ENCODE measurements at places on chromosomes 16 and 17.
A peak's percentile ranks its signal among the peaks of the same experiment; 100 is the strongest.

DNA sequence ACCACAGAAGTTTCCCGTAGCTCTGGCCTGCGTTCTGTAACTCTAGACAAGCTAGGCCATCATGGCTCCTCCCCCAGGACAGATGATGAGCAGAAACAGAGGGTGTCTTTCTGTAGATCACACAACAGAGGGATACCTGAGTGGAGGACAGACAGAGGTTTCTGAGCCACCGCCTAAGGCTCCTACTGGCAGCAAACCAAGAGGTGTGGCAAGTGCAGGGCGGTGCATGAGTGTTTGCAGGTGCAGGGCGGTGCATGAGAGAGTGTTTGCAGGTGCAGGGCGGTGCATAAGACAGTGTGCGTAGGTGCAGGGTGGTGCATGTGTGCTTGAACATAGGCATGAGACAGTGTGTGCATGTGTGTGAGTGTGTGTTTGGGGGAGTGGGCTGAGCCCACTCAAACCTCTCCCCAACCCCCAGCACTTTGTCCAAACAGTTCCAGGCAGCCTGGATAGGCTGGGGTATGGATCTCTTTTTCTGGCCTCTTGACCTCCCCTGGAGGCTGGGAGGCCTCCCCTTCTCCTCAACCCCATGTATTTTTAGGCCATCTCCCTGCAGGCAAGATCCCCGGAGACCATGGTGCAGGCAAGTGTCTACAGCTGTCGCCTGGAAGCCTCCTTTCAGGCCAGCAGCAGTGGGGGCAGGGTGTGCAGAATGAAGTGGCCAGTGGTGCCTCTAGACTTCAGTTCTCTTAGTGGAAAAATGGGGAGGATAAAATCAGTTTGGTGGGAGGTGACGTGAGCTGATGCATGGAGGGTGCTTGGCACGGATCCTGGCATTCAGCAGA lies 53.4 kb upstream of the CBX4 start:
- no peak for DNase-seq

DNA sequence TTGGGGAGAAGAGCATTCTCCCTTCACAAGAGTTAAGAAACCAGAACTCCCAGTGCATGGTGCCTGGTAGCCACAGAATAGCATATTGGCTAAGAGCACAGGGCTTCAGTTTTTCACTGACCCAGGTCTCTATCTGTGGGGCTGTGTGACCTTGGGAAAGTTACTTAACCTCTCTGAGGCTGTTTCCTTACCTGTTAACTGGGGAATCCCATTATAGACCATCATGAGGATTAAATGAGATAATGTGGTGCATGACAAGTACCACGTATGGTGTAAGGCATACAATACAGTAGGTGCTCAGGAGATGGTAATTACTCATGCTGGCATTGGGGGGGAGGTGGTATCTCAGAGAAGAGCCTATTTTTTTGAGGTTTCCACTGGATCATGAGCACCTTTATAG lies 33.6 kb downstream of the BEAN1 start:
- no peak for DNase-seq

DNA sequence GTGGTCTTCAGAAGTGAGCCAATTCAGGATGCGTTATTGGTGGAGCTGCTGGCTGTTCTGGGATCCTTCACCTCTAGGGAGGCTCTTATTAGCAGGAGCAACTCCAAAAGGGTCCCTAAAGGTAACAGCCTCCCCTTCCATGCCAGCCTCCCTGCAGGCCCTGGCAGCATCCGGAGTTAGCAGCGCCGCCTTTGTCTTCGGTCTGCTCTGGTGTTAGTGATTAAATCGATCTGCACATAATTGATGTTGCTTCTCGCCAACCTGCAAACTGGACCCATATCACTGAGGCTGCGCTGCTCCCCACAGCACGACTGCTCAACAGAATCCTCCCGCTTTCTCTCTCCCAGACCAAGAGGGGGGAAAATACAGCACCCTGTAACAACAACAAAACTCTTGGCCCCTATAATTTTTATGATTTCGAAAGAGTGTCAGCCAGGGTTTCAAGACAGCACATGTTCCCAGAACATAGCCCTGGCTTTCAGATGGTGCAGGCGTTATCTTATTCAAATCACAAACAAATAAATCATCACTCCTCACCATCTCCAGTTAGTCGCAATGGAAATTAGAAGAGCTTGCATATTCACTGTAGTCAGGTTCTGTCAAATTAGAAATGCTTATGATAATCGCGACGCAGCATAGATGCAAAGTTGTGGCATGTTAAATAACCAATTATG lies 76.0 kb downstream of the IRX3 start:
- no peak for DNase-seq

- peak; percentile 93 for DNase-seq
These were observed 4.8 kb upstream of the ITGA3 start for GRCh38 chr17:50051082-50051576.

DNA sequence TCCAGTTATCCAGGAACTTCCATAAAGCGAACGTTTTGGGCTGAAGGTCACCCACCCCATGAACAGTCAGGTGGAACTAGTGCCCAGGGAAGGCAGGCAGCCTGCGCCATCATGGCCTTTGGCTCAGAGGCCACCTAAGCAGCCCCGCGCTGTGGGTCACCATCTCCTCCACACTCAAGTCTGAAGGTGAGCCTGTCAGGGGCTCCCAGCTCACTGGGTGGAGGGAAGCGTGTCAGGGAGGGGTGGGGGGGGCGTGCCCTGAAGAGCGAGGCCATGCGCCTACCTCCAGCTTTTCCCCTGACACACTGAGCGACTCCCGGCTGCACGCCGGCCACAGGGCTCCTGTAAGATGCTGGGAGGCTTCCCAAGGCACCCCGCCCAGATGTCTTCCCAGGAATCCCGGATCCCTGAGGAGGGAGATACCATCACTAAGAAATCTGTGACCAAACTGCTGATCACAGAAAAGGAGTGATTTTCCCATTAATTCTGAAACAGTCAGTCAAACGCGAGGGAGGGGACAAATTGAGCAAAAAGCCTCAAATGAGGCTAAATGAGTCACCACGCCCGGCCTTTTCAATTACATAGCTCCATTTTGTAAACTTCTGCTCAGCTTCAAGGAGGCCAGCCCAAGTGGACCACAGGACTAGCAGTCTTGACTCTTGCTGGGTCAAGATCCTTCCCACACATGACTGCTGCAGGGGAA lies 26.5 kb upstream of the SLC25A19 start:
- DNase-seq, result no peak

GRCh38 chr16:86396901-86397311 lies 113.4 kb upstream of the FOXF1 start:
- DNase-seq, result no peak

DNA sequence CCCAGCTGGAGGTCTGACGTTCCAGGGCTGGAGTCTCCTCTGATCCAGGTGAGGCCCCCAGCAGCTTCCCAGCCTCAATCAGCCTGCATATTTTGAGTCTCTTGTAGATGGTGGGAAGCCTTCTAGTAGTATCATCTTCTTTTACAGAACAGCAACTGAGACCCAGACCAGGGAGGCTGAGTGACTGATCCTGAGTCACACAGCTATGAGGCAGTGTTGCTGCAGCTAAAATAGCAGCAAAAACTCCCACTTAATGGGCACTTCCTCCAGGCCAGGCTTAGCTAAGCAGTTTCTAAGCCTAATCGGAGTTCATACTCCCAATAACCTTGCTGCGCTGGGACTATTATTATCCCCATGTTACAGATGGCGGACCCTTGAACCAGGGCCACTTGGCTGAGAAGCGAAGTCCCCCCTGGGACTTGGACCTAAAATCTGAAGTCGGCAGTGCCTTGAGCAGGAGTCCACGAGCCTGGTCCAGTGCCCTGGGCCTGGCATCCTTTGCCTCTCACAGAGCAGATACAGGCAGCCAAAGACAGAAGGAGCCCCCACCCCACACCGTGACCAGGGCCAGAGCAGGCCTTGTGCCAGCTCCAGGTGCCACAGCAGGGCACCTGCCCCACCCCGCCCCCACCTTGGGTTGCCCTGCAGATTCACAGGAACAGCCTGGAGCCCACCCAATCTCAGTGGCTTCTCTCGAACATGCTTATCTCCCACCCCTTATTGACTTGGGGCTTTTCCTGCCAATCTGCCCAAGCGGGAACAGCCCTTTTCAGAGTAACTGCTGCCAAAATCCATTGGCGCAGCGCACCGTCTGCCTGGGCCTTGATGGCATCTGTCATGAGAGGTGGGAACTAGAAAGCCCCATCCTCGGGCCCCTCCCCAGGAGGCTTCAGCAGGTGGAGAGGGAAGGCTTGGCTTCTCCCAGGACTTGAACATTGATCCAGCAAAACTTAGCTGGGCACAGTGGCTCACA lies 65.1 kb downstream of the SOCS1 start:
- DNase-seq, result no peak

GRCh38 chr17:13777003-13777402 lies 175.3 kb upstream of the HS3ST3A1 start:
- DNase-seq, result no peak

DNA sequence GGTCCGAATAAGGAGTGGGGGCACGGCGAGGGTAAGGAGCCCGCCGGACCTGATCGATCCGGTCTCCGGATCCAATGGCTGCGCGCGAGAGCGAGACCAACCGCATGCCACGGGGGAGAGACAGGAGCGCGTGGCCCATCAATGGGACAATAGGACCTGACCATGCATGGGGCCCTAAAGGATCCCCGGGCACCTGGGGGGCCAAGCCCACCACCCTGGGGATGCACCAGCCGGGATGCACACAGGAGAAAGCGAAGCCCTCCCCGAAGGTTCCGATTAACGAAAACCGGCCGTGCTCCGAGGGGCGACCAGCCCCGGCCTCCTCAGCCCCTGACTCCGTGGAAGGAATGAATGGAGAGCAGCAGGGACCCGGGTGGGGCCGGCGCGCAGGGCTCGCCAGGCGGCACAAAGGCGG lies 525 bp downstream of the JPT1 start:
- no peak for DNase-seq

- peak; percentile 49 for DNase-seq
These were observed 470.7 kb downstream of the SOX9 start for GRCh38 chr17:72591289-72592241.

DNA sequence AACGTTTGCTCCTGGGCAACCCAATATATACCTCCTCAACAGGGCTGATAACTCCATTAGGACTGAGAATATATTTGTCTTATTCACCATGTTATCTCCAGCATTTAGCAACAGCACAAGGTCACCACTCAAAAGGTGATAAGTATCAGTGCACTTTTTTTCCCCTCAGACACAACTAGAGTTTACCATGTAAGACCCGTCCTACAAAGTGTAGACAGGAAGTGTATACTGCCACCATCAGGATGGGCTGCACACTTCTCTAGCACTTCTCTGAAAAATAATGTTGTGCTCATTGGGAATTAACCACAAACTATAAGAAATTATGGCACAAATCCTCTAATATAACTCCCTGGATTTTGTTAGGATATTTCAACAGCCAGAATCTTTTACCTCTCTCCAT lies 5.7 kb upstream of the VAT1L start:
- no peak for DNase-seq

GRCh38 chr16:68786685-68787418 lies 49.8 kb downstream of the CDH1 start:
- DNase-seq, result no peak

- DNase-seq, result no peak
These were observed 1.2 kb downstream of the GALK1 start for GRCh38 chr17:75763613-75764416.
